ENCODE measurements at places on chromosomes 11 and 22.

DNA sequence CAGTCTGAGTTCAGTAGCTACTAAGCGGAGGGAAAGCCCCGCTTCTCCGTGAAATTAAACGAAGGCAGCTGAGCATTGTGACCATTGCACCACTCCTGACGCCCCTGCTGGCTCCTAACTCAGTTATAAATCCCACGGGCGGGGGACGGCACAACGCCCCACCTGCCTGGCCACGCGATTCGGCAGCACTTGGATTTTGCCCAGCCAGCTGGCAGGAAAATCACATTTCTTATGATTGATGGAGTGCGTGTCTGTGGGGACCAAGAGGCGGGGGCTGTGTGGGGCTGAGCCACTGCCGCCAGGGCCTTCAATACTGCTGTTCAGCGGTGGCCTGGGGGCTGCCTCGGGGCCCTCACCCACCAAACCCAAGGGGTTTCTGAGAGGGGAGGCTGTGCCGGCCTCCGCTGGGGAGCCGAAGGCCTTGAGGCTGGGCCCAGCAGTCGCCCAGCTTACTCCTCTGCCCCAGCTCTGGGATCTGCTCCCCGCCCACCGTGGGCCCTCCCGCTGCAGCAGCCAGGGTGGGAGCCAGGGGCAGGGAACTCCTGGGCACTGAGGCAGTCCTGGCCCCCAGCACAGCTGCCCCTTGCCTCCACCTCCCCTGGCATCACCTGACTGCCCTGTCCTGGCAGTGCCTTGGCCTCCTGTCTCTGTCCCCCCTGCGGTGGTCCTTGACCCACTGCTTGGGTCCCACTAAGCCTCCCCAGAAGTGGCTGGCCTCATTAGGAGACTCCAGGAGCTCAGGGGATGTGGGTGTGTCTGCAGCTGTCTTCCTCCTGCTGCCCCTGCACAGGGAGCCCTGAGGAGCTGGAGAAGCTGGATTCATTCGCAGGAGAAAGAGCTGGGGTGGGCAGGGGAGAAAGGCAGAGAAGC, 30.7 kb downstream of the SHISAL1 start:
- no peak for DNase-seq

DNA sequence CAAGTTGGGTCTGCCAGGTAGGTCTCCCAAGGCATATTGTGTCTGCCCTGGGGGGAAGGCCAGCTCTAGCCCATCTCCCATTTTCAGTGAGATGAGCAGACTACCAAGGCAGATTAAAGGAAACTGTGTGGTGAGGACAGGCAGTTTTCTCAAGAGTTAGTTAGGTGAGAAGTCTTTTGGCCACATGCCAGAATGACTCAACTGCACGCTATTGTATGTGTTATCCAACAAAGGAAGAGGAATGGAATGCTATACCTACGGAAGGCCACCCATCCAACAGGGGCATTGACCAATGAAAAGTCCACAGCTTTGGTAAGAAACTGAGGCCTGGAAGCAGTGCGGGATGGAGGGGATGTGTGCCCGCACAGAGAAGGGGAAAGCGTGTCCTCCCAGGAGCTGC, 941.7 kb downstream of the NTM start:
- no peak for DNase-seq

GRCh38 chr11:133531971-133532651, at the start of gene OPCML:
TSS of gene OPCML (minus strand) at chr11:133532501.
- no peak for DNase-seq

GRCh38 chr11:396511-396947, 2.5 kb downstream of the PKP3 start:
- no peak for DNase-seq

- no peak for DNase-seq
Observed at GRCh38 chr11:77205467-77206263, 77.6 kb downstream of the MYO7A start.

GRCh38 chr11:116485425-116485824, 287.4 kb downstream of the BUD13 start:
- no peak for DNase-seq

DNA sequence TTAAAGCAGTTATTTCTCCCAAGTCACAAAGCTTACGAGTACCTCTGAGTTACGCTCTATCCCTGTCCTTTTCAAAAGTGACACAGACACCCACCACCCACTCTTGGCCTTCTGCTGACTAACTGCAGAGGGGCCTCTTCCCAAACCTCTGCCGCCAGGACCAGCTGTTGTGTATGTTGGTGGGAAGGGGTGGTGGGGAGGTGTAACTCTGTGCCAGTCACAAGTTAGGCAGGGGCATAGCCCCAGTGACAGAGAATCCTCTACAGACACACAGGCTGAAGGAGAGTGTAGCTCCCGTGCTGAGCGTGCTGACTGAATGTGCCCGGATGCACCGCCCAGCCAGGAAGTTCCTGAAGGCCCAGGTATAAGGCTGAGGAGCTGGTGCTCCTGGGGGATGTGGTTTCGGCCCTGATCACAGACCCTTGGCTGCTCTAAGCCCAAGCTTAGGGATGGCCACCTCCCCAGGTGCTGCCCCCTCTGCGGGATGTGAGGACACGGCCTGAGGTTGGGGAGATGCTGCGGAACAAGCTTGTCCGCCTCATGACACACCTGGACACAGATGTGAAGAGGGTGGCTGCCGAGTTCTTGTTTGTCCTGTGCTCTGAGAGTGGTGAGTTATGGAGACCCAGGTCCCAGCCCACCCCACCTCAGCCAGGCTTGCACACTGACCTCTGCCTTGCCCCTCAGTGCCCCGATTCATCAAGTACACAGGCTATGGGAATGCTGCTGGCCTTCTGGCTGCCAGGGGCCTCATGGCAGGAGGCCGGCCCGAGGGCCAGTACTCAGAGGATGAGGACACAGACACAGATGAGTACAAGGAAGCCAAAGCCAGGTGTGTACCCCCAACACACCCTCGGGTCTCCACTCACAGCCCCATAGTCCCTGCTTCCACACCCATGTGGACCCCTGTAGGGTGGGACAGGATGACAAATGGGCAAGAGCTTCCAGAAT, 4.9 kb downstream of the RIC8A start:
- no peak for DNase-seq

GRCh38 chr11:98736833-98737232, 283.9 kb upstream of the CNTN5 start:
- DNase-seq: no peak

DNA sequence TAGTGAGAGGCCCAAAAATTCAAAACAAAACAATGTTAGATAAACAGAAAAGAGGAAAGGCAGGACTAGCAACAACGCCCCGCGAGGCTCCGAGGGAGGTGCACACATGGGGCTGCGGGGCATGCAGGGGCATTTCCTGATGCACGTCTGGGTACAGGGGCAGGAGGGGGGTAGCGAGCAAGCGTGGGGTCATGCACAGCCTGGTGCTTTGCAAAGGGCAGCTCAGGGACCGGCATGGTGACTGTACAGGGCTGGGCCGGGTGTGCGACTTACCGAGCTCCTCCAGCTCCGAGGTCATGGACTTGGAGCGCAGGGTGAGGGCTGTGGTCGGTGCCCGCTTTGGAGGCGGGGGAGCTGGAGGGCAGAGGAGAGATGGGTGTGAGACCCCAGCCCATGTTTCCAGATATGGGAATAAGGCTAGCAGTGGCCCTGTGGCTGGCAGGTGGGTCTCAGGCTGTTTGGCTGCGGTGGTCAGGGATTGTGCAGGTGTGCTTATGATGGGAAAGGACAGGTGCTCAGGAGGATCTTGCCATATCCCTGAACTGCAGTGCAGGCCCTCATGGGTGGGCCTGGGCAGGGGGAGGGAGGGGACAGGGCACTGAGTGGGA, 103.7 kb downstream of the CTTN start:
- DNase-seq: no peak

DNA sequence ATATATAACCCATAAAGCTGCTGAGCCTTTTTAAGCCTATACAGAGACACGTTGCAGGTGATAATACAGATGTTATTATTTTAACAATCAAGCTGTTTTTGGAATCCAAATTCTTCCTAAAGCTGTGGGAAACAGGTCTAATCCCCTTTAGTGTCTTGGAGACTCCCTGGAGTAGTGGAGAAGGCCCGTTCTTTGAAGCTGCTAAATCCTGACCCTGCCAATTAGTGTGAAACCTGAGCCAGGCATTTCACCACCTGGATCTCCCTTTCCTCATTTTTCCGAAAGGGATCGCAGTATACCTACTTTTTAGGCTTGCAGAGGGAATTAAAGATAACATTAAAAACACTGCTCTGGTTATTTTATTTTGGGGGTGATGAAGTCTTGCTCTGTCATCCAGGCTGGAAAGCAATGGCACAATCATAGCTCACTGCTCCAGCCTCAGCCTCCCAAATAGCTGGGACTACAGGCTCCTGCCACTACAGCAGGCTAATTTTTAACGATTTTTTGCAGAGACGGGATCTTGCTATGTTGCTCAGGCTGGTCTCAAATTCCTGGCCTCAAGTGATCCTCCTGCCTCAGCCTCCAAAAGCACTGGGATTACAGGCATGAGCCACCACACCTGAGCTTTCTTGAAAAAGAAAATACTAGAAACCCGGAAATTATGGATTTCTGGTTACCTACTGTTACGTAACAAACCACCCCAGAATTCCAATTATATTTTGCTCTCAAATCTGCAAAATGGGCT, 1.7 kb upstream of the EIF4ENIF1 start:
- DNase-seq: no peak

- no peak for DNase-seq
Observed at GRCh38 chr22:29629903-29630516, 26.6 kb downstream of the NF2 start.

DNA sequence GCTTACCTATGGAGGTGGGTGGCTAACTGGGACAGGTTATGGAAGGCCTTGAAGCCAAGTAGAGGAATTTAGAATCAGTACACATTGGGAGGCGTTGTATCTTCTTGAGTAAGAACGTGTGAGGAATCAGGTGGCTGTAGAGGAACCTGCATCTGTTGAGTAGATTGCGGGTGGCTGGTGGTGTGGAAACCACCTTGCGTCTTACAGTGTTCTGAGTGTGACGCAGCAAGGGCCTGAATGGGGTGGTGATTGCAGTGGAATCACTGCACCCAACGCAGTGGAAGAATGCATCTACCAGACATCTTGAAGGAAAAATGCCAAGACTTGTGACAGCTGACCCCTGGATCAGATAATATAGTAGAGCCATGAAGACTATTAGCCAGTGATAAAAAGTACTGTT, 110.8 kb upstream of the NNMT start:
- DNase-seq: no peak

DNA sequence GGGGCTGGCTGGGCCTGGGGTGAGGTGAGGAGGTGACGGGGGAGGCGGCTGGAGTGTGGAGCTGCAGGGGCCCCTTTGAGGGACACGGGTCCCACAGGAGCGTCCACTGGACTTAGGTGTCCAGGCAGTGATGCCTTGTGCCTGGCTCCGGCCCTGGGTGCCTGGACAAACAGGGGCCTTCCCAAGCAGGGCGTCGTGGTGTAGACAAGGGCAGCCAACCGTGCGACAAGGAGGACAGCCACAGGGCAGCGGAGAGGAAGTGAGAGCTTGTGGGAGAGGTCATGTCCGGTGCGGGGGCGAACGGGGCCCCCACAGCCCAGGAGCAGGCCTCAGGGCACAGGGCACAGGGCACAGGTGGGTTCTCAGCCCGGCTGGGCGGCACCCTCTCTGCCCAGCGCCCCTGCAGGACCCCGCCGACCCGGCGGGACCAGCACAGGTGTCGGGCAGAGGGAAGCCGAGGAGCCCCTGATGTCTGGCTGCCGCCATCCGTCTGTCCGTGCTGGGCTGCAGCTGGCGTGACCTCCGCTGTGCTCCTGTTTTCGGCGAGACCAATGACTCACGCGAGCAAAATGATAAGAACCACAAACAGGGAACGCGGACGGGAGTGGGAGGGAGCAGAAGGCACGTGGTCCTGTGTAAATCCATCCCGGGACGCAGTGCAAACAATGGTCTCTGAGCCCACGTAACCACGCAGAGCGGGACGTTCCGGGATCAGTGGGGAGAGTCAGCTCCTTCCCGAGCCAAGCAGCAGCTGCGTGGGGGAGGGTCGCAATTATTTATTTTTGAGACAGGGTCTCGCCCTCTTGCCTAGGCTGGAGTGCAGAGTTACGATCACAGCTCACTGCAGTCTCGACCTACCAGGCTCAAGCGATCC, 49.1 kb upstream of the A4GALT start:
- no peak for DNase-seq
